Right ventricle myocardium inferior (tissue), 1 donor: ENCODE measurements at places on chromosomes 1 and 21. TPM values are rescaled to one million over a fixed set of nuclear protein-coding genes. Genes with fewer than 3 reads are reported as not detected.

LCE1C gene
- not detected for total RNA-seq

POU3F1 gene
- total RNA-seq, result 0.11 TPM

PRKCZ gene
- total RNA-seq, result 16.4 TPM

BRDT gene
- total RNA-seq, result not detected

KMO gene
- total RNA-seq, result 0.22 TPM

DNA sequence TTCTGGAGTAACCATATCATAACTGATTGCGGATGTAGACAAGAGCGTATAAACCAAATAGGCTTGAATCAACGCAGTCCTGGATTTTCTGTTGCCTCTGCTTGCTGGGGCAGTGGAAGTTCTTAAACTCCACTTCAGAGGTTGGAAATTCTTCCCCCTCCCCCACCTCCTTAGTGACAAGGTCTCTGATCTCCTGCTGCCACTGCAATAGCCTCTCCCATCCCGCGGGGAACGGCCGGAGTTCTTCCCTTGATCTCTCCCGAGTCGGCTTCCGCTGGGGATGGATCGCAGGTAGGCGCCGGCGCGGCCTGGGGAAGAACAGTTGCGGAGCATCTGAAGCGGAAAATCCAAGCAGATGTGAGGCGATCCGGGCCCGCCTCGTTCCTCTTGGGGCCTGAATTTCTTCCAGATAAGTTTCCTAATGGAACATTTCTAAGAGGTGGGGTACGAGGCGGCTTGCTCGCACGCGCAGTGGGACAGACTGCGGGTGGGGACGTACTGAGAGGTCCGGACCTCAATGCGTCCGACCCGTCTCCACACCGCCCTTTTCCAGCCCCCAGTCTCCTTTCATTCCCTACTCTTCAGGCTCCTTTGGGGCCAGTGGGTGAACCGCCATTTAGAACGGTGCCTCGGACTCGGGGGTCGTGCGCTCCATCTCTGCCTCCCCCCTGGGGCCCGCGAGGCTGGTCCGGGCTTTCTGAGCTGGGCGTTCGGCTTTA lies 3.1 kb upstream of the SIM2 start:
- no peak for DNase-seq

- no peak for DNase-seq
These were observed 15.6 kb downstream of the AIDA start for GRCh38 chr1:222696741-222697140.

CDK18 gene
- total RNA-seq, result 180 TPM

ASH1L gene
- total RNA-seq, result 40.3 TPM

CYP4A22 gene
- total RNA-seq, result not detected

GRCh38 chr1:40312238-40313205 lies 4.6 kb downstream of the COL9A2 start:
- peak; percentile 89 for DNase-seq

DNA sequence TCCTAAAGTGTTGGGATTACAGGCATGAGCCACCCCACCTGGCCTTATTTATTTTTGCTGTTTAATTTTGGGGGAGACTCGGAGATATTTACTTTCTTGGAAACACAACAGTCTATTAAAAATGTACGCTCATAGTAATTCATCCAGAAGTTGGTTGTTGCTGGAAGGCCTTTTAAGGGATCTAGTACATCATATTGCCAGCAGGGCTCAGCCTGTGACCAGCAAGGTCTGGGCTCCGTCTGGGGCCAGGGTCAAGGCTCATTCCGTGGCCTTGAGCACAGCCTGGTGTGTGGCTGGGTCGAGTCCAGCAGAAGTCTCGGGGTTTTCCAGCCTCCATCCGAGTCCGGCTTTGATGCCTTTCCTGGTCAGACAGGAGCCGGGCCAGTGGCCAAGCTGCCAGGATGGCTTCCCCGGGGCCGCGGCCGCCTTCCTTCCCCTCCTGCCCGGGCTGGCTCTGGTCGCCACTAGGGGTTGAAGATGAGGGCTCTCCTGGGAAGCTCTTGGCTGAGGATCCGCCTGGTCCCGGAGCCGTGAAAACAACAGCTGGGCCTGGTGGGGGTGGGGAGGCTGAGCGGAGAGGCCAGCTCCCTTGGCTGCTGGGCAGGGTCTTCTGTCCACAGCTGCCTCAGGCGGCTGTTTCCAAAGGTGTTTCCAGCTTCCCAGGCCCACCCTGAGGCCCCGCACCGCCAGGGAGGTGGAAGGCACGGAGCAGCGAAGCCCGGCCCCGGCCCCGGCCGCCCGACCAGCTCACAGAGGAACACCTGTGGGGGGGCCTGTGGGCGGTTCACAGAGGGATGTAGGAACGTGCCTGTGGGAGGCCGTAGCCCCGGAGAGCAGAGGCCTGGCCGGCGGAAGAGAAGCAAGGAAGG lies 5.1 kb upstream of the VWA1 start:
- peak; percentile 88 for DNase-seq

GJB4 gene
- not detected for total RNA-seq

GRCh38 chr1:30083800-30084464 lies 639.5 kb downstream of the MATN1 start:
- no peak for DNase-seq

GRCh38 chr1:46705408-46705807 lies 13.5 kb downstream of the EFCAB14 start:
- no peak for DNase-seq

GRCh38 chr21:46391773-46392172 lies 66.9 kb upstream of the DIP2A start:
- DNase-seq, result no peak

GRCh38 chr1:26469558-26469957 lies 2.7 kb upstream of the HMGN2 start:
- DNase-seq, result no peak

DNA sequence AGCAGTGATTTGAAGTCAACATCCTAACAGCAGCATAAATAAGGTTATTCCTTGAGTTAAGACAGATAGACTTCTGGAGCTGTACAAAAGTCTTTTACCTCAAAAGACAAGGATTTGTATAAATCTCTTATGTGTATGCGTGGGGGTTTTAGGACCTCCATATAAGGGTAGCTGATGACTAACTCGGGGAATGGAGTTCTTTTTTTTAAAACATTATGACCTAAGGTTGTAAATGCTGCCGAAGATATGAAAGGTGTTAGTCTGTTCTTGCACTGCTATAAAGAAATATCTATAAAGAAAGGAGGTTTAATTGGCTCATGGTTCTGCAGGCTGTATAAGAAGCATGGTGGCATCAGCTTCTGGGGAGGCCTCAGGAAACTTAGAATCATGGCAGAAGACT lies 90.4 kb downstream of the EPB41 start:
- no peak for DNase-seq

TMEM54 gene
- total RNA-seq, result 10.9 TPM

DNA sequence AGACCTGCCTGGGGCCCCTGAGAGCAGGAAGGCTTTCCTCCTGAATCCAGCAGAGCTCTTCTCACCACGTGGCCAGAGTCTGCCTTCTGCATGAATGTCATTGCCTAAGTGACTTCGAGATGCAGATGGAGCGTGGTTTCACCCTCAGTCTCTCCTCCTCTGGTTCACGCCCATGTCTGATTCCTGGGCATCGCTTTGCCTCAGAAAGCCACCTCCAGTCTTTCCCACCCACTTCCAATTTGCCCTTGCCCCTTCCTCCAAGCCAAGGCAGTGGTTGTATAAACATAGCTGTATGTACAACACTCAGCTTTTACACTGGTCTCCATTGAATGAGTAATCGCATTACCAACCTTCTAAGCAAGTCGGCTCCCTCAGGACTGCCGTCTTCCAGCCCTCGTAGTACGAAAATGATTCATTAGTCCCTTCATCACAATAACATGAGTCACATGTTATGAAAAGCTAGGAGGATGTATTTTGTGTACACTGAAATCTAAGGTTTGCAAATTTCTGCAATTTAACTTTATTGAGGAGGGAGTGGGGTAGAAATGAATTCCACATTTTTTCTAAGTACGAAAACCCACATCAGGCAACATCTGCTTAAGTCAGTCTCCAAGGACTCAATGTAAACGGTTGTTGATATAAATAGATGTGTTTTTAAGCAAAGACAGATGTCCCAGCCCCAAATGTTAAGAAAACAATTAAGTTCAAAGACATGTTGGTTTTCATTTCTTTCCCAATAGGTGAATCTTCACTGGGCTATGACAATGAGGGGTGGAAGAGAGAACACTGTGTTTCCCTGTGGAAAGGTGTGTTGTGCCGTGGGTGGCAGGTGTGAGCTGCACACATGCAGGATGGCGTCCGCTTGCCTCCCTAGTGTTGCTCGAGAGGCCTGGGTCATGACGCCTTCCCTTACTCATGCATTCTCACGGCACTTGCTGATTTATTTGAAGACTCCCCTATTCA lies 32.3 kb upstream of the ETS2 start:
- no peak for DNase-seq

- no peak for DNase-seq
These were observed 48.3 kb upstream of the NADK start for GRCh38 chr1:1826356-1827088.

DNA sequence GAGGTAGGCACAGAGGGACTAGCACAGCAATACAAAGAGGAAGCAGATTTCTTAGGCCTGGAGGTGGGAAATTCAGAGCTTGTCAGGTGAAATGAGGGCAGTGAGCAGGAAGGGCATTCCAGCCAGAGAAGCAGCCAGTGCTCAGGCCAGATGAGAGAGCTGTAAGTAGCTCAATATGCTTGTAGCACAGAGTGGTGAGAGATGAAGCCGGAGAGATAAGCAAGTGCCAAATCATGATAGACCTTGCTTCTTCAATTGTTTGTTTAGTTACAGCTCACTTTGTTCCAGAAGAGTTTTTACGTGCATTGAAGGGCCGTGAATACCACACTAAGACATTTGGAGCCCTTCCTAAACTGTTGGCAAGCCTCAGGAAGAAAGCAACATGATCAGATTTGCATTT lies 42.0 kb upstream of the ADAMTS1 start:
- no peak for DNase-seq

S100A7 gene
- total RNA-seq, result not detected
